CD4-positive, alpha-beta T cell treated with Interleukin-4 for 4 hours (primary cell): ENCODE measurements at places on chromosomes 1 and 21.

GRCh38 chr1:235138821-235139220 lies 10.2 kb upstream of the TOMM20 start:
- no peak for DNase-seq

DNA sequence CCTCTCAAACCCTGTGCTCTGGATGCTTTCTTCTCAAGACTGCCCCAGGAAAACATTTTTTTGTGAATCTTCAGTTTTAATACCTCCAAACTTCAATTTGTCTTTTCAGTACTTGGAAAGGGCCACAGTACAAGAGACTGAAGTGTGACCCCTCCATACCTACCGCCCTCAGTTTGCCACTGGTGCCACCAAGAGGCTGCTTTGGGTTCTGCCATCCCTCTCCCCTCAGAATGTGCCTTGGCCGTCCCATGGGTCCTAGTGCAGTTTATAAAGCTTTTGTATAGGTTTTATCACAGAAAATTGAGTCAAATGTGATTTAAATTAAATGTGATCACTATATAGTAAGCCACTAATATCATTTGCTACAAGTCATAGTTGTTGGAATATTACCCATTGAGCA lies 60.8 kb upstream of the PGD start:
- DNase-seq, result peak; percentile 32

DNA sequence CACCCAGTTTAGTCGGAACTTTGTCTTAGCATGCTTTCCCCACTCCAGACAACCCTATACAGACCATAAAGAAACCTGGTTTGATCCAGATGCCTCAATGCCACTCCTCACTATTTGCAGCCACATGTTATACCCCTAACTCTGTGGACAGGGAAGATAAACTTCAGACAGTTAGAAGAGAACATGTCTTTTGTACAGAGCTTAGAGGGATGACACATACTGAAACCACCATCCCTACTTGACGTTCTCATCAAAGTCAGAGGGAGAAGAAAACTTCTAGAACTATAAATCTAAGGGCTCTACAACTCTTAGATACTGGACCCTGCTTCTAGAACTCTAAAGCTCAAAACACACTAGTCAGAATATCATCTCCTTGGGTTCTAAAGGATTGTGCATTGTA lies 3.7 kb downstream of the SYT6 start:
- no peak for DNase-seq

DNA sequence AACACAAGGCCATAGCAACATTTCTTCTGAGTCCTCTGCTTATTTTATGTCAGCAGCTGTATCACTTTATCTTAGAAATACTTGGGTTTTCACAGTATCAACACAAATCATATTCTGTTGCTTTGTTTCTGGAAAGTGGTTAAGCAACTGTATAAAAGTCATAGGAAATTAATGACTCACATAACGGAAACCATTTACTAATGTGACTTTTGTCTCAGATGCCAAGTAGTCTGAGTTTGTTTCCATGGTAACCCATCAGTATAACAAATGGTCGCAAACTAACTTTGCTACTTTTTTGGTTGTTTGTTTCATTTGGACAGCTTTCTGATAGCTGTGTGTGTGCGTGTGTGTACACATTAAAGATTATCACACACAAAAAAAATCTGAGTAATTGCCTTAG lies 31.1 kb downstream of the EEIG2 start:
- peak; percentile 97 for DNase-seq

- no peak for DNase-seq
Observed at GRCh38 chr21:40639616-40640194, 207.3 kb downstream of the DSCAM start.

DNA sequence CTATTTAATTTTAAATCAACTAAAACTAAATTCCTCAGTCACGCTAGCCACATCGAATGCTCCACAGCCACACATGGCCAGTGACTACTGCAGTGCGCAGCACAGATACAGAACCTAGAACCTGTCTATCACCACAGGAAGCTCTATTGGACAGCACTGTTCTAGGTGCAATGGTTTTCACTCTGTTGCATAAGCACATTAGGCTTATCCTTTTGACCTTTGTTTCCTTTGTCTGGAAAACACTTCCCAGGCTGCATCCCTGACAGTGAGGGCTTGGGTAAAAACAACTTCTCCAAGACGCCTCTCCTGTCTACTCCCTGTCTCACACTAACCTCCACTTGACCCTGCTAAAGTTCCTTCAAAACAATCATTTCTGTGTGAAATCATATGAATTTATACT lies 33.6 kb upstream of the RAP1GAP start:
- DNase-seq, result no peak

DNA sequence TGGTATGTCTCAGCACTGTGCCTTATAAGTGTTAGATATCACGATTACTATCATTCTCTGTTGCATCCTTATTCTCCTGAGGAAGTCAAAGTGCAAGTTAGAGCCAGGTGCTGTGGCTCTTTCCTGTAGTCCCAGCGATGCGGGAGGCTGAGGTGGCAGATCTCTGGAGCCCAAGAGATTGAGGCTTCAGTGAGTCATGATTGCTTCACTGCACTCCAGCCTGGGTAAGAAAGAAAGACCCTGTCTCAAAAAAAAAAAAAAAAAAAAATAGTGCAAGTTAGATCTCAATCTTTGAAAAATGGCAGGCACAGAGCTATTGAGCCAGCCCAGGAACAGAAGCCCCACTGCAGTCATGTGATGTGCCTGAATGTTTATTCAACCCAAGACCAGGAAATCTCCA lies 147.8 kb upstream of the POGK start:
- DNase-seq, result no peak

GRCh38 chr1:211327346-211327921 lies 801 bp downstream of the TRAF5 start:
- peak; percentile 33 for DNase-seq

DNA sequence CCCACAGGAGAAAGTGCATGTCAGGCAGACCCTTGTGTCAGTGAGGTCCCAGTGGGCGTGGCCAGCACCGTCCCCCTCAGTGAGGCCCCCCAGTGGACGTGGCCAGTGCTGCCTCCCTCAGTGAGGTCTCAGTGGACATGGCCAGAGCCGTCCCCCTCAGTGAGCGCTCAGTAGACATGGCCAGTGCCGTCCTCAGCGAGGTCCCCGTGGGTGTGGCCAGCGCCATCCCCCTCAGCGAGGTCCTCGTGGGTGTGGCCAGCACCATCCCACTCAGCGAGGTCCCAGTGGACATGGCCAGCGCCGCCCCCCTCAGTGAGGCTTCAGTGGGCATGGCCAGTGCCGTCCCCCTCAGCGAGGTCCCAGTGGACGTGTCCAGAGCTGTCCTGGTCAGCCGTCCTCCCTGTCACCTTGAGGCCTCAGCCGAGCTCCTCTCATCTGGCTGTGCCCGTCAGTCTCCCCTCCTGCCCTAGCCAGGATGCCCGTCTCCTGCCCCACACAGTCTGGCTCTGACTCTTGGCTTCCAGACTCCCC lies 35.5 kb downstream of the PDE9A start:
- DNase-seq, result no peak

DNA sequence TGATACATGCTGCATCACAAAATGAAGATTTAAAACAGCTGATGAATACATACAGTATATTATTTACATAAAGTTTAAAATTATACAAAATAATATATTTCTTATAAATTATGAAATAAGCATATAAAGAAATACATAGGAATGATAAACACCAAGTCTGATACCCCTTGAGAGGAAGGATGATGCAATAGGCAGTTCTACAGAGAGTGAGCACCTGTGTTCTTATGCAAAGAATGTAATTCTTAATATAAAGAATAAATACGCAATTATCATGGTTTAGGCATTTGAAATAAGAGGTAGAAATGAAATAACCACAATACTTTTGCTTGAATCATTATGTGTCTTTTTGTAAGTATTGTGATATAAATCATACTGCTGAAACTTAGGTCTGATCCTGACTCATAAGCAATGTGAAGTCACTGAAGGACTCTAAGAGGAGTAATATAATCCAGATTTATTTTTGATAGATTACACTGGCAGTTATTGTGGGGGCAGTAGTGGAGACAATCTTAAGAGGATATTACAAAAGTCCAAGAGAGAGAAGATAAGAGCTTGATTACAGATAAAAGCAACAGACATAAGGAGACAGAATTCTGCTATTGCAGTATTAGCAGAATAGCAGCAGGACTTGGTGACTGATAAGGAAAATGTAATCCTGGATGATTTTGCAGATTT lies 39.0 kb downstream of the TTLL7 start:
- no peak for DNase-seq

DNA sequence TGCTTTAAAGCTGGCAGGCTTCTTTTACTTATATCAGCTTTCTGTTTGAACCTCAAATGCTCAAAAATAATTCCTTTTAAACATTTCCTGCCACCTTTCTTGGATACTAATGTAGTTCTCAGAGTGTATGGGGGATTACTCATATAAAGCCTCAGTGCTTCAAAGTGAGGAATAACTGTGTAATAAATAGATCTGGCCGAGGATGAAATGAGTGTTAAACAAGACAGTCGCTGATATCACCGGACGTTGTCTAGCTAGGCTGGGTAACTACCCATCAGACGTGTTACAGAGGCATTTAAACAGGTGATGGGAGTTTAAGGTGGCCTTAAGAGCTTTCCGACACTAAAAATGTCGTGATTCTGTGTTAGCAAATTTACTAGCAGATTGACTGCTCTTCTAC lies 53.1 kb downstream of the VANGL2 start:
- DNase-seq, result peak; percentile 65

- DNase-seq, result no peak
Observed at GRCh38 chr1:101971304-101971703, 25.4 kb downstream of the OLFM3 start.

- peak; percentile 77 for DNase-seq
Observed at GRCh38 chr1:165367375-165367993, 11.0 kb upstream of the LMX1A start.

DNA sequence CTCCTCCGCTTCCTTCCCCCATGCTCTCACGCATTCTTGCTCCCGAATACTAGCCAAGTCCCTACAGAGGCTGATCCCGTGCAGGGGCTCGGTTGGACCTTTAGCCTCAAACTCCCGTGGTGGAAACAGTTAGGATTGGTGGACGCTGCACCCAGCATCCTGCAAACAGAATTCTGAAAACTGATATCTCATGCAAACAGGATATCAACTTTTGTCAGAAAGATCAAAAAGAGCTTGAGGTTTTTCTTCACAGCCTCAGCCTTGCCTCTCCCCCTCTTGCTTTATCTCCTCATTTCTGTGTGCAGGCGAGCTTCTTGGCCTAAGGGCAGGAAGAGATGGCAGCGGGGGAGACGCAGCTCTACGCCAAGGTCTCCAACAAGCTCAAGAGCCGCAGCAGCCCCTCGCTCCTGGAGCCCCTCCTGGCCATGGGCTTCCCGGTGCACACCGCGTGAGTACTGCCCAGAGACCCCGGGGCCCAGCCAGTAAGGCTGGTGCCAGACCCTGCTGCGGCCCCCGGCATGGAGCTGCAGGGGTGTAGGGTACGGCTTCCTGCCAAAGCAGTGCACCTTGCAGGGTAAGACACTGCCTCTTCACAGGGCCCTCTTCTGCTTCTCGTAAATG lies at the start of gene UBASH3A:
Gene UBASH3A, plus strand, starts transcription at position 292 of the 621 bp plus-strand sequence. Its CDS starts 44 bp downstream, at position 336.
- peak; percentile 77 for DNase-seq

DNA sequence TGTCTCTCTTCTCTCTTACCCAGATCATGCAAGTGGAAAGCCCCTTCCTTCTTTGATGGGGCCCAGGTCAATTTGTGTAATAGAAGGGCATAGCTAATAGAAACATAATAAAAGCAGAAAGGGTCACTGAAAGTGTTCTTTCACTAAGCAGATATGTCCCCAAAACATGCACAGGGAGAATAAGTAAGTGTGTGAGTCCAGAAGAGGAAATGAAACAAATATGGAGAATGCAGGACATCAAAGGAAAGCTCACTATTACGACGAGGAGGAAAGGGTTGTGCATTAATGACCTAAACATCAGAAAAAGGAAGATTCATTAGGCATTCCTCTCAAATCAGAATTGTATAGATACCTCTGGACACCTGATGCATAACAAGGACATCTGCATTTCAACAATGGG lies 81.4 kb upstream of the SMYD2 start:
- no peak for DNase-seq

DNA sequence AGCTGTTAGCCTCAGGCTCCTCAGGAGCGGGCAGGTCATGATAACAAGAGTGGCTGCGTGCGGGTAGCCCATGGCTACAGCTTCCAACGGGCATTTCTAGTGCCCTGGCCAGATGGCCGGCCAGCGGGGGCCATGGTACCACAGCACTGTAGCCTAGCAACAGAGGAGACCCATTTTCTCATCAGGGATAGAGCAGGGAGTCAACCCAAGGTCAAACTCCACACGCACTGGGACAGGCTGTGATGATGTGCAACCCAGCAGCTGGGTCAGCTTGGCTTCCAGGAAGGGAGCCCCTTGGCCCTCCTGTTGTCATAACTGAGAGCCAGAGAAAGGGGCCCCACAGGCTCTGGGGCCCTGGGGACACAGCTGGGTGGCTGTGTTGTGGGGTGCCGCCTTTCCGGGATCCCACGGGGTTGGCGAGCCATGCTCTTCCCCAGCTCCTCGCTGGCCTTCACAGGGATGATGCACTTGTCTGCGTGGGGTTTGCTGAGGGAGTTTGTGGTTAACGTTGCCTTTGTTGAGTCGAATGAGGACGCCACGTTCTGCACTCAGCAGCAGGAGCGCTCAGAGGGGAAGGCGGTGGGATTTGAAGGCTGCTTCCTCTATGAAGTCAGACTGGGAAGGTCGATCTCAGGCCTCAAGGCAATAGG lies 46.3 kb downstream of the COL18A1 start:
- DNase-seq, result no peak

DNA sequence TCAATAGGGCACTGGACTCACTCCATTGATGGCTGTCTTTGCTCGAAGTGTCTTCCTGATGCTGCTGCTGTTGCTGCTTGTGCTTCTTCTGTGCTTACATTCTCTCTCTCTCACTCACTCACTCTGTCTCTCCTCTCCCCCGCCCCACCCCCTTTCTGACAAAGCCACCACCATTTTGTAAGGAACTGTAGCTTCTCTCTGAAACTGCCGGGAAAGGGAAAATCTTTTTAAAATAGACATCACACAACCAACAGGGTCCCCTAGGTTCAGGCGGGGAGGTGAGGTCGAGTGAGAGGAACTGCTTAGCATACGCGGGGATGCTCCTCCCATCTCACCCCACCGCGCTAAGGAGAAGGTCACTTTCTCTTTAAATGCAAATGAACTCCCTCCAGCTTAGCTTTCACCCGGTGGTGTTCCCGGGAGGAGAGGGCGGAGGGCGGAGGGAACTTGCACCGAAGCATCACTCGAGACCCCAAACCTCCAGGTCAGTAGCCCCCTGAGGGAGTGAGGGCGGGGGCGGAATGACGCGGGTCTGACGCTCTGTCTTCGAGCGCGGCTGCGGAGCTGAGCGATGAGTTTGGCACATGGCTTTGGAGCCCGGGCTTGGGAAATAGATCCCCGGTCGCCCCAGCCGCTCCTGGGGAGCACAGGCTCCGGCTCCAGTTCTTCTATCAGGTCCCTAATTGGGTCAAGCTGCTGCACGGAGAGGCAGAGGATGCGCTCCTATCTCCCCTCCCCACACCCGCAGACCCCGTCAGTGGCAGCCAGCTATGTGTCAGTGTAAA lies at the start of gene CCDC28B:
Gene CCDC28B, plus strand, starts transcription at position 370 of the 785 bp plus-strand sequence. CDS start 1,341 bp downstream, outside the sequence.
- DNase-seq, result peak; percentile 52

GRCh38 chr1:36164361-36164760 lies 8.4 kb downstream of the MAP7D1 start:
- DNase-seq, result no peak
